Left lung (tissue), 14 donors: ENCODE measurements at places on chromosomes 11 and 22.

GRCh38 chr11:132804258-132804657, 728.0 kb downstream of the OPCML start:
- no peak for DNase-seq

DNA sequence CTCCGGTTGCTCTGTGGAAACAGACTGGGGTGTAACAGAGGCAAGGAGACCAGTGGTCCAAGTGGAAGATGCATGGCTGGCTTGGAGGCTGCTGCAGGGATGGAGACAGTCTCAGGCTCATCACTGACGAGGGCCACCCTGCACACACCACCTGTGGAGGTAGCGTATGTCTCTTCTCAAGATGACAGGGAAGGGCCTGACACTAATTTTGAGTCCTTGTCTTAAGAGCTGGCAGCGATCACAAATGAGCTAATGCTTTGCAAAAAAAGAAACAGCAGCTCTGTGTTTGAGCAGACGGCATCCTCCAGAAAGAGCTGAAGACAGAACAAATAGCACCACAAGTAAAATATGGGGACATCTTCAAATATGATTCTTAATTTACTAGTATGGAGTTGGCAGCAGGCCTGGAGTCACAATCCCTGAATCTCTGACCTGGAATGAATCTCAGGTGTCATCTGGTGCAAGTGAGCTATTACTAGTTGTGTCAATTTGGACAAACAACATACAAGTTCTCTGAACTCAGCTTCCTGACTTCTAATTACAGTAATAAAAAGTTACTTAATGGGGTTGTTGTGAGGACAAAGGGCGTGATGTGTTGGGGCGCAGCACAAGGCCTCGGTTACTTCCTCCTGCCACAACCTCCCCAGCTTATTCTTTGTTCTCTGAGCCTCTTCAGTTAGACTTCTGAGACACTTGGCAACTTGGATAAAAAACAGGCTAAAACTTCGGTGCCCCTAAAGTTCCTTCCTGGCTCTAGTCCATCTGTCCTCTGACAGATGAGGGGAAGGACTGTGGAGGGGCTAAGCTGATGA, 95.2 kb upstream of the BID start:
- DNase-seq: no peak

- no peak for DNase-seq
Observed at GRCh38 chr11:11244470-11245080, 108.5 kb downstream of the CSNK2A3 start.

DNA sequence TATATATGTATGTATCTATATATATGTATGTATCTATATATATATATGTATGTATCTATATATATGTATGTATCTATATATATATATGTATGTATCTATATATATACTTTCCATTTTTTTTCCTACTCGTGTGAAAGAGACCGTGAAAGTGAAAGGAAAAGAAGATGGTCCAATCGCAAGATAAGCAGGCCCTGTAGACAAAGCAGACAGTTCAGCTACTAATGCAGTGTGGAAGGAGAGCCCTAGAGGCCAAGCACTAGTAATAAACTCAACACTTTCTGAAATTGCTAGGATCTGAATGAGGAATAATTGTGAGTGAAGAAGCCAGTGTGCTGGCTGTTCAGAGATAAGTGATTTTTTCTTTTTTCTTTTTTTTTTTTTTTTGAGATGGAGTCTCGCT, 47.2 kb downstream of the MCHR1 start:
- DNase-seq: no peak

DNA sequence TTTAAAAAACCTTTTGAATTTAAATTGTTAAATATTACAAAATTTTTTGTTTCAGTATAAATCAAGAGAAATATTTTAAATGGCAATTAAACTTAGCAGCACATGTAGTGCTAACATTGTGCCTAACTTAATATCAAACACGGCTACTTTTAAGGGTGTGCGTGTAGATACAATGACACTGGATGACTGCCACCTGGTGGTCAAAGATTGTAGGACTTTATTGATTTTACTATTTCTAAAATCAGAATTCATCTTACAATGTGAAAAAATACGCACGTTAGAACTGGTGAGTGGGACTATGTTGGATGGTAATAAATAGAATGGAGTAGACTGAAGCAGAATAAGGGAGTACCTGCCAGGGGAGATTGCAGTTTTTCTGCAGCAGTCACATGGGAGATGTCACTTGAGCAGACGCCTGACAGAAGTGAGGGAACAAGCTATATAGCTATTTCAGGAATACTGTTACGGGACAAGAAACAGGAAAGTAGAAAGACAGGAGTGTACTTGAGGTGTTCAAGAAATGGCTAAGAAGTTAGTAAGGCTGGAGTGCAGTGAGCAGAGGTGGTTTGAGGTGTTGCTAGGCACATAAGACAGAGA, 52.9 kb downstream of the UVRAG start:
- DNase-seq: no peak

- no peak for DNase-seq
Observed at GRCh38 chr11:79077702-79078330, 363.0 kb downstream of the TENM4 start.

DNA sequence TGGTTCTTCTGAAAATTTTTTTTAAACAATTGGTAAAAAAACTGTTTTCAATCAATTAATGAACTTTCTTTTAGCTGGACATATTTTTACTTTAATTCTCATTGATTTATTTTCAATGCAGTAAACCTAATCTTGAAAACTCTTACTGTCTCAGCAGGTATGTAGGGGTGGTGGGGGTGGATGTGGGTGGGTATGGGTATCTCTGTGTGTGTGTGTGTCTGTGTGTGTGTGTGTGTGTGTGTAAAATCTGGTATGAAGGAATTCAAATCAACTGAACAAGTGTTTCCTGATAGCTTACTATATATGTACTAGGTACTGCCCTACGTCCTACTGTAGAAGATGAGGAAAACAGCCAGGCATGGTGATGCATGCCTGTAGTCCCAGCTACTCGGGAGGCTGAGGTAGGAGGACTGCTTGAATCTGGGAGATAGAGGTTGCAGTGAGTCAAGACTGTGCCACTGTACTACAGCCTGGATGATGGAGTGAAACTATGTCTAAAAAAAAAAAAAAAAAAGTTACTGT, 75.5 kb downstream of the MRTFA start:
- DNase-seq: no peak

GRCh38 chr22:32378707-32379272, 21.1 kb downstream of the RFPL3 start:
- DNase-seq: no peak

DNA sequence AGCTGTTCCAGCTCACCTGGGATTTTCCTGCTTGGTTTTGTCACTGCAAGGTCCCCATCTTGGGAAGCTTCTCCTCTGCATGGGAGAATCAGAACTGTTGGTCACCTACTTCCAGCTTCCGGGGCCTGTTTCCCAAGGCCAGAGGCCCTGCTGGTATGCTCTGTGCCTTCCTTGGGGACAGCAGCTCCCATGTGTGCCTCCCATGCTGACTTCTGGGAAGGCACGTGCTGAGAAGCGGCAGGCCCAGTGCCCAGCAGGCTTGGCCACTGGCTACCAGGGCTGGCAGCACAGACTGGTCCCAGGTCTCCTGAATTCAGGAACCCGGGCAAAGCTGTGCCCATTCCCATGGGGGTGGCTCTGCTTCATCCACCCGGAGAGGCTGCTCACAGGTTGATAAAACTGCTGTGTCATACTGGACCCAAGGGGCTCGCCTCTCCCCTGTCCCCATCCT, 33.8 kb downstream of the MYEOV start:
- DNase-seq: no peak

GRCh38 chr22:18905540-18906409, at the start of gene DGCR6:
Gene DGCR6, plus strand, starts transcription at chr22:18906320. Its CDS starts 55 bp downstream, at chr22:18906375.
- no peak for DNase-seq

DNA sequence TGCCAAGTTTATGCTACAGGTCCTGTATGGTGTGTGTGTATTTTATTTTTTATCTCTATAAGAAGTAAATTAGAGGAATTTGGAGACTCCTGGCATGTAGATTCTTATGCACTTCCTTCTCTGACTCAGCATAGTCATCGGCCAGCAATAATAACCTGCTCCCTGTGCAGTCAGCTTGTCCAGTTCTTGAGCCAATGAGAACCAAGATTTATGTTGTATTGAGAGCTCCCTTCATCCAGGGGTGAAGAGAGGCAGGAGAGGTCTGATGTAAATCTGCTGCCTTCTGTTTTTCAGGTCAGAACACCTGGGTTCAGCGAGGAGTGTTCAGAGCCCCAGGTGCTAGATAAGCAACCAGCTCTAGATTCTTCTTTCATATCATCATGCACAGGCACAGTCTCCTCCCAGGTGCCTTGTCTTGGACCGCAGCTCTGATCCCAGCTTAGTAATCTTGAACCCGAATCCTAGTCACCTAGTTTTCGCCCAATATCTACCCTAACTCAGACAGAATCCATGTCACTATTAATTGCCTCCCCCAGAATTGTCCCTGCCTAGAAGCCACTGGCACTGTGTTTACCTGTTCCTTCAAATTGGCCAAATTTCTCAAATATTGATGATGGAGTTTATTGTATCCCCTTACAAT, 328.2 kb upstream of the NCAM1 start:
- DNase-seq: no peak

DNA sequence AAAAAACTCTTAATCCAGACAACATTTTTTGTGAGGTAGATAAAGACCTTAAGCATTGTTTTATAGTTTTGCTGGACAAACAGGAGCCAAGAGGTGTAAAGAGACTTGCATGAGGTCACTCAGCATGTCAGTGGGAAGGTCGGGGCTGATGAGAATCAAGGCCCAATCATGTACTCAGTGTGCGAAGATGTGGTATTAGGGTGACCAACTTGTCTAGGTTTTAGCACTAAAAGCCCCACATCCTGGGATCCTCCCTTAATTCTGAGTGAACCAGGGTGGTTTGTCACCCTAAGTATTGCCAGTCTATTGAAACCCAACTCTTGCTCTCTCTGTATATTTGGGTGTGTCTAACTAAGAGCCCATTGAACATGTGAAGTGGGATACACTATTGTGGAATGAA, 19.5 kb upstream of the SORL1-AS1 start:
- no peak for DNase-seq

GRCh38 chr22:40263191-40263590, 83.1 kb upstream of the ADSL start:
- no peak for DNase-seq

GRCh38 chr22:29106839-29107238, 34.0 kb downstream of the KREMEN1 start:
- DNase-seq: no peak

DNA sequence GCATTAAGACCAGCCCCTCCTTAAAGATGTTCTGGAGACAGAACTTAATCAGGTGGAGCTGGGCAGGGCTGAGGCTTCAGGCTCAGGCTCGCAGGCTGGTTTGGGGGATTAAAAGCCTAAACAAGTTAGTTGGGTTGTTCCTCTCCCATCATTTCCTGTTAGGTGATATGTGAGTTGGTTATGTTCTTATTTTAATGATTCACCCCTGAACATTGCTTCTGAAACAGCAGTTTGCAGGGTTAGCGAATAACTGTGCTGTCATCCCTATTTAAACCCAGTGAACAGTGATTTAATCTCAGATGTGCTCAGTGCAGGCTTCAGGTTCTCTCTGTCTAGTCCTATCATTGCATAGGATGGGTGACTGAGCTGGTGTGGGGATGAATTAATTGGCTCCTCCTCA, 47.4 kb upstream of the BIRC3 start:
- DNase-seq: no peak

DNA sequence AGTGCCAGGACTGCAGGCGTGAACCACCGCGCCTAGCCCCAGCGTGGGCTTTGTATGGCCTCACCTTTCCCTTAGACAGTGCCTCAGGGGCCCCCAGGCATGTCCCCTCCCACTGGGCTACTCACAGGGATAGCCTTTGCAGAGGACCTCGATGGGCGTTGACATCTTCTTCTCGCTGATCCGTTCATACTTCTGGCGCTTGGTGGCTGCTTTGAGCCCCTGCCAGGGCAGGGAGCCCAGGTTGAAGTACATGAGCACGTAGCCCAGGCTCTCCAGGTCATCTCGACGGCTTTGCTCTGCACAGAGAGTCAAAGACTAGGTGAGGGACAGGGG, 17.5 kb downstream of the CSNK1E start:
- DNase-seq: no peak

DNA sequence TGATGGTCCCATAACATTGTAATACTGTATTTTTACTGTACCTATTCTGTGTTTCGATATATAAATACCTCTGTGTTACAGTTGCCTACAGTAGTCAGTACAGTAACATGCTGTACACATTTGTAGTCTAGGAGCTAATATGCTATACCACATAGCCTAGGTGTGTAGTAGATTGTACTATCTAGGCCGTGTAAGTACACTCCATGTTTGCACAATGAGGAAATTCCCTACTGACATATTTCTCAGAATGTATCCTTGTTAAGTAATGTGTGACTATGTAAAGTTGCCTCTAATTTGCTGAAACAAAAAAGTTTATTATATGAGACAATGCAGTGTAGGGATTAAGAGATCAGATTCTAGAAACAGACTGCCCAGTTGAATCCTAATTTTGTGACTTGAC, 21.3 kb downstream of the CAPRIN1 start:
- DNase-seq: no peak
